ENCODE measurements at places on chromosomes 16 and 17.

DNA sequence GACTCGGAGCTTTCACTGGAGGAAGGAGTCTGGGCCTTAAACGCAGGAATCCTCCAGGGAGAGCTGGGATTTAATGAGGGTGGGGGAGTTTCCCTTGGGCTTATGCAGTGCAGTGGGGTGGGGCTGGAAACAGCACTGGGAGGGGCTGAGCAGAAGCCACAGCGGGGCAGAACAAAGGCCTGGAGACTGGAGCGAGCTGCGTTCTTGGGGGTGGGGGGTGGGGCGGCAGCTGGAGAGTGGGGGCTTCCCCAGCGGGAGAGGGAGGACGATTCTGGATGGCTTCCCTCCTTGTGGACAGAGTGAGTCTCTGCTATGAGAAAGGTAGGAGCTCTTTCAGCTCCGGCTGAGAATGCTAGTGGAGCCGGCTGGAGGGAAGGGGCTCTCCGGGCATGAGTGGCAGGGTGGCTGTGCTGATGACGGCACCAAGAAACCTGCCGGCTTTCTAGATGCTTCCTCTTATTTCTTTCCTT lies 406.0 kb downstream of the SEC14L1 start:
- no peak for DNase-seq

DNA sequence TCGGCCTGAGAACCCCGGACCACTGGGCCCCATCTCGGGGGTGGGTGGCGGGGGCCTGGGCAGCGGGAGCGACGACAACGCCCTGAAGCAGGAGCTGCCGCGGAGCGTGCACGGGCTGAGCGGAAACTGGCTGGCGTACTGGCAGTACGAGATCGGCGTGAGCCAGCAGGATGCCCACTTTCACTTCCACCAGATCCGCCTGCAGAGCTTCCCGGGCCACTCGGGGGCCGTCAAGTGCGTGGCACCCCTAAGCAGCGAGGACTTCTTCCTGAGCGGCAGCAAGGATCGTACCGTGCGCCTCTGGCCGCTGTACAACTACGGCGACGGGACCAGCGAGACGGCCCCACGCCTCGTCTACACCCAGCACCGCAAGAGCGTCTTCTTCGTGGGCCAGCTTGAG lies 8.9 kb upstream of the SERPINF2 start:
- no peak for DNase-seq

DNA sequence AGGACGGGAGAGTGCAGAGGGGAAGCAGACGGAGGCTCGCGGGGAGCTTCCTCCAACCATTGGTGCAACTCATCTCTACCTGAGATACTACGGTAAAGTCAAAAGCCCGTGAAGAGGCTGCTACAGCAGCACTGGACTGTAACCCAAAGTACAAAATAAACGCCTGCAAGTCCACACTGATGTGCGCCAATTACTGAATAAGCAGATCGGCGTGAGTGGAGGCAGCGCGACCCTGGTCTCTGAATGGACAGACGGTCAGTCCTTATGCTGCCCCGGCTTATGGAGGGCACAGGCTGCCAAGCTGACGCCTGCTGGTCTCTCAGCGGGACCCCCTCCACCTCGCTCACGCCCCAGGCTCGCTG lies 58.5 kb downstream of the LMF1 start:
- DNase-seq: no peak

- DNase-seq: peak; percentile 76
Measured at GRCh38 chr17:2954898-2955445, 108.4 kb downstream of the OR1D5 start.

DNA sequence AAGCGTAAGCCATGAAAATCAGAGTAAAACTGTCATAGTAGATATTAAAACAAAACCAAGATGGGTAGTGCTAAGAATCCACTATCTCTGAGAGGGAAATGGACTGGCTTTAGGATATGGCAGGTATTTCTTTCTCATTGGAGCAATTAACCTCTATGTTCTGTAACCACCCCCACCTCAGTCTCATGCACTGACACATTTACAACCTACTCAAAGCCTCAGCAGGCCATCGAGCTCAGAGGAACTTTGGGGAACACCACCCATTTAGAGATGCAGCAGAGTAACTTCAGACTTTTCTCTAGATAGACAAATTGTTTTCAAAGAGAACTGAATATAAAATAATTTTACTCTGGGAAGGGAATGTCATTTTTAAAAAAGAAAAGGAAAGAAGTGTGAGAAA lies 615.8 kb upstream of the ZFHX3 start:
- DNase-seq: no peak

DNA sequence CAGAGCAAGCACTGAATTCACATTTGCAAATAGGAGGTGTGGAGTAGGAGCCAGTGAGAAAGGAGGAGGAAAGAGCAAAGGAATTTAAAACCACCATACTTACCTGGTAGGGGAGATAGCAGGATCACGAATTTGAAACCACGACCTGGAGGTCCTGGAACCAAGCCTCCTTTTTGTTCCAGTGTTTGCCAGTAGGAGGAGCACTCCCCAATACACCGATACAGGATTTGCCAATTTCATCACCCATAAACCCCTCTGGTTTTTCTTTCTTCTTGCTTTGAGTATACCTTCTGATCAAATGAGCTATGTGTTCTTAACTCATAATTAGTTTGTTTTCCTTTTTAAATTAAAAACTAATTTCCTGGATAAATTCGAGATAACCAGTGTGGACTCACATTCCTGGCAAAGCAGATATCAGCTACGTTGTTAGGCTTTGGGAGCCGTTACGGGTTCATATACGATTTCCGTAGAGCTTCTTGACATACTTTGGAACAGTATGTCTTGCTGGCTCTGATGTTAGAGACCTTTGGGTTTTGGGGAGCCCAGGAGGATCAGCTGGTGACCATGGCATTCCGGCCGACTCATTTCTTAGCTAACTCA lies 22.7 kb downstream of the BCO1 start:
- DNase-seq: no peak

- DNase-seq: no peak
Measured at GRCh38 chr17:13204607-13205237, 186.9 kb upstream of the ELAC2 start.

DNA sequence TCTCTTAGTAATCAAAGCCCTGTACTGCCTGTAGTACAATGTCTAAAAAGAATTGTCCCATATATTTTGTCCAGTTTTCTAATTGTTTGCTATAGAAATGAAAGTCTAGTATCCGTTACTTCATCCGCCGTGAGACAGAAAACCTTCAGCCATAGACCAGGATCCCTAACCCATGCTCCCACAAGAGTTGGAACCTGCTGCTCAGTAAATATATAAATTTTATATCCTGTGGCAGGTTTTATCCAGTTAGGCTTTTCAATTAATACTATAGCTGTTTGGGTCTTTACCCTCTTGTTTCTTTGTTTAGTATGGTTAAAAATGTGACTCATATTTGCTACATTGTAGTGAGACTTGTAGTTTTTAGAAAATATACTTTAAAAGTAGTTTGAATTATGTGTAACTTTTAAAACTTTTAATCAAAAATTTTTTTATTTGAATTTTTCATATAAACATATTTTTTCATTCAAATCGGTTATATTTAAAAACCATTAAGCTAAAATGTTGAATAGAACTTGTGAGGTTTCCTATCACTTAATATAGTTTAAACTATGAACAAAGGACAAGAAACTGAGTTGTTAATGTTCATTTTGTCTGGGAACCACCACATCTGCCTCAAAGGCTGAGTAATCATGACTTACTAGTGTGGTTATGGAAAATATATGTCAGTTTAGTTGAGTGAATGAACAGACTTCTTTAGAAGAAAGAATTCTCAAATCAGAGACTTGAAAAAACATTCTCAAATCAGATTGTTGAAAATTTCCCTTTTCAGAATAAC lies 54.8 kb downstream of the VMP1 start:
- peak; percentile 64 for DNase-seq

GRCh38 chr17:74368341-74369081 lies 1.2 kb downstream of the GPR142 start:
- DNase-seq: peak; percentile 25

DNA sequence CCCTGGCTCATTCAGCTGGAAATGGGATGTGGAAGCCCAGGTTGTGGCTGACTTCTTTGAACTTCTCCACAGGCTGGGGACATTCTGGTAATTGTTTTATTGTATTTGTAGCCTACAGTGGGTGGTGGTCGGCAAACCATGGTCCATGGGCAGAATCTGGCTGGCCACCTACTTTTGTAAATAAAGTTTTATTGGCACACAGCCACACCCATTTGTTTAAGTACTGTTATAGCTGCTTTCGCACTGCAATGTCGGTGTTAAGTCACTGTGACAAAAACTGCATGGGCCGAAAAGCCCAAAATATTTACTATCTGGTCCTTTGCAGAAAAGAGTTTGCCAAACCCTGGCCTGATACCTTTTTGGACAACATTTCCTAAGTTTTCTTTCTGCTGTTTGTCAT lies 86.2 kb downstream of the NTN1 start:
- no peak for DNase-seq

DNA sequence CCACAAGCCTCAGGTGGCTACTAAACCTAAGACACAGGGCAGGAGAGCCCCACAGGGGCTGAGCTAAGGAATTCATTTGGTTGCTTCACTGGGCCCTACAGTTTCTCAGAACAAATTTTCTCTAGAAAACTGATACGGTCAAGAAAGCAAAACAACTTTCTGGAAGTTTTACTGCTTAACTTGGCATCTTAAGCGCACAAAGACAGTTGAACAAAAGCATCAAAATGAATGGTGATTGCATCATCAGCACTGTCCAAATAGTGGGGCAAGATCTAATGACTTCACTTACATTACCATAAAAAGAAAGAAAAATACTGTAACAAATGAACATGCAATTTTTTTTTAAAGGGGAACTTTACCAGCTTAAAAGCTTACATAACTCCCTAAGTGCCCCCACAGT lies 47.6 kb downstream of the XPO6 start:
- no peak for DNase-seq

DNA sequence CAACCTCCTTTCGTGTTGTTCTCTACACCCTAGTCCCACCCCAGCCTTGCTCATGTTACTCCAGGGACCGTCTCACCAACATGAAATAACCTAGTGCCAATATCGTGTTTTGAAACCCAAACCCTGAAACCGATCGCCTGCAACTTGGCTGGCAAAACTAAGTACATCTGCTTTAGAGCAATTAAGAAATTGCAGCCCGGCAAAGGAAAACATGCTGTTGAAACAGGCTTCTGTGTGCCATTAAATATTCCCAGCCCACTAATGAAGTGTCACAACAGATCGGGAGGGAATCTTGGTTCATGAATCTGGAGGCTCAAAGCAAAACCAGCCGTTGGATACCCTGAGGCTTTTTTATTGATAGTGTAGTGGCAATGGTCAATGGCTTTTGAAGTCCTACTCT lies 48.3 kb upstream of the GPR139 start:
- no peak for DNase-seq

DNA sequence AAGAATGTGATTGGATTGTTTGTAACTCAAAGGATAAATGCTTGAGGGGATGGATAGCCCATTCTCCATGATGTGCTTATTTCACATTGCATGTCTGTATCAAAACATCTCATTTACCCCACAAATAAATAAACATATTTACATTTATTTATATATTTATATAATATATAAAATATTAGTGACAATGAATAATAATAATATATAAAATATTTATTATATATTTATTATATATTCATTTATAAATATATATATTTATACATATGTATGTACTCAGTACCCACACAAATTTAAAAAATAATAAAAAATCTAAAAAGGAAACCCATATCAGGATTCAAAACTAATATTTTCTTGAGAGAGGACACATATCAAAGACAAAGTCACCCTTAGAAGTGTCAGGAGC lies 429.9 kb downstream of the KCNJ2 start:
- DNase-seq: no peak

GRCh38 chr16:81026429-81026828 lies 9.2 kb upstream of the ATMIN start:
- DNase-seq: no peak

- no peak for DNase-seq
Measured at GRCh38 chr16:78679546-78679945, 580.1 kb downstream of the WWOX start.

GRCh38 chr16:3088925-3089716 lies 10.0 kb downstream of the ZSCAN10 start:
- no peak for DNase-seq

- DNase-seq: no peak
Measured at GRCh38 chr16:69029121-69029520, 76.3 kb upstream of the HAS3 start.

GRCh38 chr17:40841246-40841645 lies 18.8 kb upstream of the KRT10 start:
- DNase-seq: peak; percentile 46

GRCh38 chr17:49090878-49091594 lies 41.5 kb upstream of the B4GALNT2 start:
- DNase-seq: no peak

- DNase-seq: no peak
Measured at GRCh38 chr17:49390548-49391324, 23.9 kb downstream of the PHB1 start.

GRCh38 chr17:30586818-30587595 lies 109.8 kb downstream of the GOSR1 start:
- no peak for DNase-seq

GRCh38 chr16:70158261-70158939 lies 15.2 kb upstream of the CLEC18C start:
- no peak for DNase-seq
